Fibroblast of gingiva (primary cell): ENCODE measurements at places on chromosomes 3 and 15.

- no peak for DNase-seq
Observed at GRCh38 chr3:43010638-43011037, 31.5 kb downstream of the GASK1A start.

DNA sequence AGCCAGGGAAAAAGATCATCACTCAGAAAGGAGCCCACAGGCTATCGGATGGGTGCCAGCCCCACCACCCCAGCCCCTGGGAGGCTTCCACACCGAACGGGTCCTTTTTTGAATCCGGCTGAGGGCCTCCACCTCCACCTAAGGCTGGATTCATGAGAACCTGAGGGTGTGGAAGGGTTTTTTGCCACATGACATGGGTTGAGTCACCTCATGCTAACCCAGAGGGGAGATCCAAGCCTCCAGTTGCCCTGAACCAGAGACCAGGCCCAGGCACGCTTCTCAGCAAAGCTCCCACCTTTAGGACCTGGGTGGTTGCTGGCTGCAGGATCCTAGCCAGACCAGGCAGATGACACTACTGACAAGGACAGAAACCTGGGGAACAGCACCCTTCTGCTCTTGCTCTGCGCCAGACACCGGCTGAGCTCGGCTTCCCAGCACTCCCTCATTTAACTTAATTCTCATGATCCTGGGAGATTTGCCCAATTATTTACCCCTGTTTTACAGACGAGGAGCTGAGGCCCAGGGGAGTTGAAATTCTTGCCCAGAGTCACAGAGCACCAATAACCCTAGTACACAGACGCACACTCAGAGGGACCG is 25.6 kb downstream of the DUSP7 start:
- DNase-seq: no peak

DNA sequence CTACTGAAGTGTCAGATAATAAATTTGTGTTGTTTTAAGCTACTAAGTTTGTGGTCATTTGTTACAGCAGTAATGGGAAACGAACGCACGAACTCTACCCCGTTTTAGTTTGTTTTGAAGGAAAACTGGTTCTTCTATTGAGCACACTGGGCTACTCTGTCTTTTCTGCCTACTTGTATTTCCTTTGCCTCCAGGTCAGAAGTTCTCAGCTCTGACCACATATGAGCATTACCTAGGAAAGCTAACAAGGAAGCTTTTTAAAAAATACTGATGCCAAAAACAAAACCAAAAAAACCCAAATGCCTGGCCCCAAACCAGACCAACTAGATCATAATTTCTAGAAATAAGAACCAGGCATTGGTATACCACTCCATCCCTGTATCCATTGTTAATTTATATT is 156.6 kb upstream of the TNIK start:
- no peak for DNase-seq

GRCh38 chr3:110381992-110382391 is 689.6 kb upstream of the NECTIN3 start:
- peak; percentile 3 for DNase-seq

GRCh38 chr15:56286213-56286612 is 42.5 kb upstream of the RFX7 start:
- no peak for DNase-seq

DNA sequence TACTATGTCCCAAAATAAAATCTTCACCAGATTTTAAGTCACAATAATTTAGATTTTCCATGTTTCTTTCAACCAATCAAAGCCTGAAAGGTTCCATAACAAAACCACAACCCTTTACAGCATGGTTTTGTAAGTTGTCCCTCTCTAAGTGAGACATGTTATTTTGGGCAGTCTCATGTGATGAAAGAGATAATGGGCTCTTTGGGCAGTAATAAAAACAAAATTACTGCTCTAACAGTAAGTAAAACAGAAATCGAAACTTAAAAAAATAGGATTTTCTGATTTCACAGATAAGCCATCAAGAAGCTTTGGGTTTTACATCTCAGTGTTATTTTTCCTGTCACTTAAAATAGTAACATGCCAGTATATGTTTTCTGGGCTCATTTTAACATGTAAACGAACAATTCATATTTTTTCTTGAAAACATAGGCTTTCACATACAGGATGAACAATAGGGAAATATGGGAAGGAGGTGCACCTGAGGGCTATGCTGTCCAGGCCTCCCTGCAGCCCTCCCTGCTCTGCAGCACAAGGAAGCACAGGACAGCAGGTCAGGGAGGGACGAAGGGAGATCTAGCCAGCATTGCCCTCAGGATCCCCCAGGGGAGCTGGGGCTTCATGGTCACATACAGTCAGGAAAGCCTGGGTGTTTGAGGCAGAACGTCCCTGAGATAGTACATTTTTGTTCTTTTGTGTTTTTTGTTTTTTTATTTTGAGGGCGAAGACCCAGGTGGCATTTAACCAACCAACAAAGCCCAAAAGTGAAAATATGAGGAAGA is 157.4 kb downstream of the SHOX2 start:
- DNase-seq: no peak

DNA sequence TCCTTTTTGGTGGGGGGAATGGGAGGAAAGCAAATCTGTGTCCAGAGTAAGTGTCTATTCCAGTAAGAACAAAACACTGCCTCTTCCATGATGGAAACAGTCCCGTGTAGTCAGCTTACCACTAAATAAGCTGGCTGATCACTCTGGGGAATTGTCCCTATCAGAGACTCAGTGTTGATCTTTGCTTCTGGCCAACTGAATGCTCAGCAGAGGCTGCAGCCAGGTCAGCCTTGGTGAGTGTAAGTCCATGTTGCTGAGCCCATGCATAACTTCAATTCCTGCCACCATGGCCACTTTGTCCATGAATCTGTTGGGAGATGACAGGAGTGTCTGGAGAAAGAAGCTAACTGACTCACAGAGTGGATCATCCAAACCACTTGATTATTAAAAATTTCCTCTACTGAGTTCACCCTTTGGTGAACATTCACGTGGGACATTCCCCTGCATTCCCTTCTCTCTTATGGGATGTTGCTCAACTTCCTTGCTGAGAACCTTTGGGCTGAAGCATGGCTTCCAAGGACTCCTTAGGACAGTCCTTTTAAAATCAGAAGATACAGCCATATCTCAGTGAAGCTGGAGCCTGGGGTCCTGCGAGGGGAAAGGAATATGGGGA is 33.9 kb upstream of the XCR1 start:
- DNase-seq: no peak

DNA sequence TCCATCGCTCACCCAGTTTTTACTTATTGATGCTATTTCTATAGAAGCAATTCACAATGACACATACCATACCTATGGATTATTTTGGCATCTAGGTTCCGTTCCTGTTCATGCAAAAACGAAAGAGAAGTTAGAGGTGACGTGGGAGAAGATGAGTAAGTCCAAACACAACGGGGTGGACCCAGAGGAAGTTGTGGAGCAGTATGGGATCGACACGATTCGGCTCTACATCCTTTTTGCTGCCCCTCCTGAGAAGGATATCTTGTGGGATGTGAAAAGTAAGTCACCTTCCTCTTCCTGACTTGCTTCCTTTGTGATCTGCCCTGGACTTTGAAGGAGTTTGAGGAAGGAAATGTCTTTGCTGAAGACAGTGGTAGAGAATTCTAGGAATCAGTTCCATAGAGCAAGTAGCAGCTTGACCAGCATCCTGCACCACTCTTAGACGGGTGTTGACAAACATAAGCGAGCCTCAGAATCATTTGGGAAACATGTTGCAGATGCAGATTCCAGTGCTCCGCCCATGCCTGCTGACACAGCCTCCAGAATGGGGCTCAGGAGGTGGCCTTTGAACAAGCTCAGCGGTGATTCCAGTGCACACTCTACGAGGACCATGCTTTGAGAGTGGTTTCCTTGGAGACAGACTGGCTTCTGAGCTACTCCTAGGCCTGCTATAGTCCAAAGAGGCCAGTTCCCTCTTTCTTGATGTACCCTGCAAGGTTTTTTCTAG is 78.4 kb upstream of the LIMD1 start:
- DNase-seq: no peak

DNA sequence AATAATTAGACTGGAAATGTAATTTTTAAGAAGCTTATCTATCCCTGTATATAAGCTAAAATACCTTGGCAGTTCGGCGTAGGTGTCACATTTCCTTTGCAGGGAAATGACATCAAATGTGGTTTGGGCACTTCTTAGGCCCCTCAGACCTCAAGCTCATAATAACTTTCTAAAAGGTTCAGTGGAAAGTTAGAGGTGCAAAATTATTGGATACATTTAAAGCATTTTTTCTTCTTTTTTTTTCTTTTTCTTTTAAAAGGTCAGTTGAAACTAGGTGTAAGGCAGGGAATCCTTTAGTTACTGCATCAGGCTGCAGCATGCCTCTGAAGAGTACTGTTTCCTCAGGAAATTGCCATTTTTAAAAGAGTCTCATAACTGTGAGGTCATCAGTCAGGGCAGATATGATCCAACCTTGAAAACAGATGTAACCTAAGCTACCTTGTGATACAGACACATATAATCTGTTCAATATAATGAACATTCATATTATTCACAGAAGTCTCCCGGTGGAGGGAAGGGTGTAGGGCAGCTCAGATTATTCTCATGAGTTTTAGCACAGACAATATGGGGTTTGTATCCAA is 4.8 kb downstream of the SACM1L start:
- DNase-seq: no peak
